Stimulated activated CD4-positive, alpha-beta T cell treated with anti-CD3 and anti-CD28 coated beads, Interleukin-12 subunit alpha, Interleukin-12 subunit beta, amount 100 ng/mL, for 4 hours (primary cell): ENCODE measurements at places on chromosomes 1 and 21.

DNA sequence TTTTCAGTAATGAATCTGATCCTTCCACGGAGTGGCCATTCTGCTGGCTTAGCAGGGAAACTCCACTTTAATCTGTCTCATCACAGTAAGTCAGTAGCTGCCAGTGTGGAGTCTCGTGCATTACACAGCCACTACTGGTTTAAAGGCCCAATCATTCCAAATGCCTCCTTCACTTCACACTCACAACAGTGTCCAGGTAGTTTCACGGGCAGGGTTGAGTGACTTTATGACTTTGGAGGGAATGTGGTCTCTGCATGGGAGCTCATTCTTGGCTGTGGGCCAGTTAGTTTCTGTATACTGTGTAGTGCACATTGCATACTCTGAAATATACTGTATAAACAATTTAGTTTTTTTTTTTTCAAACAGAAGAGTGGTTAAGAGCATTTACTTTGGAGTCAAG, 34.6 kb upstream of the C1orf87 start:
- DNase-seq = no peak

- no peak for DNase-seq
Observed at GRCh38 chr21:20999659-21000058, 1.4 kb downstream of the NCAM2 start.

GRCh38 chr21:43644609-43645008, 14.7 kb downstream of the HSF2BP start:
- DNase-seq = no peak

- DNase-seq = no peak
Observed at GRCh38 chr1:52640697-52641096, 7.7 kb downstream of the SHISAL2A start.

- no peak for DNase-seq
Observed at GRCh38 chr1:54805981-54806381, 4.9 kb upstream of the TTC22 start.
